Thymus (tissue), 14 donors: ENCODE measurements at places on chromosomes 13 and 19. TPM values are rescaled to one million over a fixed set of nuclear protein-coding genes. Genes with fewer than 3 reads are reported as not detected.

- no peak overlapping the region for H3K27ac ChIP-seq
- H3K36me3 ChIP-seq = no peaks in the 10 kb centered on the region
- no peaks in the 10 kb centered on the region for H3K4me1 ChIP-seq
- no peak for DNase-seq
- H3K4me3 ChIP-seq = no peak overlapping the region
These were observed 10.8 kb downstream of the OR7D2 start for GRCh38 chr19:9189535-9189934.

- DNase-seq = no peak
- H3K36me3 ChIP-seq = no peaks in the 10 kb centered on the region
- H3K27ac ChIP-seq = no peak overlapping the region
These were observed 126.8 kb upstream of the SPATA13 start for GRCh38 chr13:24033527-24034302.

GRCh38 chr13:59424661-59425060, 739.1 kb downstream of the DIAPH3 start:
- DNase-seq = no peak
- H3K4me3 ChIP-seq = no peak overlapping the region
- H3K4me1 ChIP-seq = no peaks in the 10 kb centered on the region
- no peaks in the 10 kb centered on the region for H3K36me3 ChIP-seq
- no peak overlapping the region for H3K27ac ChIP-seq

- H3K27me3 ChIP-seq = no peaks in the 10 kb centered on the region
- H3K4me1 ChIP-seq = no peaks in the 10 kb centered on the region
- H3K27ac ChIP-seq = no peak overlapping the region
These were observed 12.0 kb upstream of the ZNF548 start for GRCh38 chr19:57377498-57378146.

- H3K27me3 ChIP-seq = no peaks in the 10 kb centered on the region
- no peaks in the 10 kb centered on the region for H3K36me3 ChIP-seq
- H3K4me3 ChIP-seq = no peak overlapping the region
- no peak overlapping the region for H3K27ac ChIP-seq
- no peak for DNase-seq
These were observed 28.7 kb downstream of the CYP4F2 start for GRCh38 chr19:15869109-15869555.

DNA sequence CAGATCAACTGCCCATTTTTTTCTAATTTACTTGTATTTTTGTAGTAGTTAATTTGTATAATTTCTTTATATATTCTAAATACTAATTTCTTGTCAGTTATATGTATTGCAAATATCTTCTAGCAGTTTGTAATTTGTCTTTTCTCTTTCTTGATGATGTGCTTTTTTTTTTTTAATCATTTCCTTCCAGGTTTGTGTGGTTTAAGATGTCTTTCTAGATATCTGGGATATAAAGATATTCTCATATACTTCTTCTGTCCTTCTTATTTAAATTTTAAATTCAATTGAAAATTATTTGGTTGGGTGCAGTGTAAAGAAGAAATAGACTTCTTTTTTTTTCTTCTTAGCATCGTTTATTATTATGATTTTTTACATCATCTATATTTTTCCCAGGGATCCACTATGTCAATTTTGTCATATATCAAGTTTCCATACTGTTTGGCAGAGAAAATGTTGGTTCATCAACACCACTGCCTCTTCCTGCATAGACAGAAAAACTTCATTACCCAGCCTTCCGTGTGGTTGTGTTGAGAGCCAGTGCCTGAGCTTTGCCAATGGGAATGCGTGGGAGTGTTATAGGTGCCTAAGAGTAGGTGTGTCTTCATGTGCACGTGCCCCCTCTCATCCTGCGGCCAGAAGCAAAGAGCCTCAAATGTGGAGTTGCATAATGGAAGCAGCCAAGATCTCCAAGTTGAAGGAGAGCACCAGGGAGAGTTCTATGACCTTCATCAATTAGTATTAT, 15.8 kb downstream of the CPB2 start:
- no peak overlapping the region for H3K4me3 ChIP-seq
- no peaks in the 10 kb centered on the region for H3K27me3 ChIP-seq
- DNase-seq = no peak

- H3K27ac ChIP-seq = no peak overlapping the region
- no peak overlapping the region for H3K4me3 ChIP-seq
- no peaks in the 10 kb centered on the region for H3K27me3 ChIP-seq
- no peak for DNase-seq
- peaks cover 4% of the 10 kb centered on the region for H3K36me3 ChIP-seq
These were observed 62.5 kb downstream of the RFX2 start for GRCh38 chr19:6047741-6048251.

- H3K4me3 ChIP-seq = no peak overlapping the region
- H3K36me3 ChIP-seq = no peaks in the 10 kb centered on the region
- DNase-seq = no peak
- no peak overlapping the region for H3K27ac ChIP-seq
These were observed 7.4 kb upstream of the SIGLEC11 start for GRCh38 chr19:49968279-49968922.

- H3K27me3 ChIP-seq = no peaks in the 10 kb centered on the region
- H3K36me3 ChIP-seq = no peaks in the 10 kb centered on the region
- H3K4me3 ChIP-seq = no peak overlapping the region
- DNase-seq = no peak
- no peaks in the 10 kb centered on the region for H3K4me1 ChIP-seq
These were observed 89.3 kb upstream of the UQCRFS1 start for GRCh38 chr19:29302002-29302928.

DNA sequence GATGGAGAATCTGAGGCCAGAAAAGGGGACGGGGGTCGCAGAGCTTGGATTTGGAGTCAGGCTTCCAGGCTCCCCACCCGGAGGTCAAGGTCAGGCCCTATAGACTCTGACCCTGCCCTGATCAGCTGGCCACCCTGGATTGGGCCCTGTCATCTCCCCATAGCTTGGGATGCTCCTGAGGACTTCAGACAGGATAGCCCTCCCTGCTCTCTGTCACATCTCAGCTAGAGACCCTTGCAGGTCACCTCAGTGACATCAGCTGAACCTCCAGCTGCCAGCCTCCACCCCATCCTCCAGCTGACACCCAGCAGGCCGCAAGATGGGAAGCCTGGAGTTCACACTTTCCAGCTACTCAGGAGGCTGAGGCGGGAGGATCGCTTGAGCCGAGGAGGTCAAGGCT, 2.8 kb upstream of the TPM4 start:
- H3K27me3 ChIP-seq = no peaks in the 10 kb centered on the region
- H3K4me3 ChIP-seq = no peak overlapping the region
- H3K4me1 ChIP-seq = peaks cover 72% of the 10 kb centered on the region
- peak overlapping the region; percentile 59 for H3K27ac ChIP-seq
- no peak for DNase-seq
- no peaks in the 10 kb centered on the region for H3K36me3 ChIP-seq

DNA sequence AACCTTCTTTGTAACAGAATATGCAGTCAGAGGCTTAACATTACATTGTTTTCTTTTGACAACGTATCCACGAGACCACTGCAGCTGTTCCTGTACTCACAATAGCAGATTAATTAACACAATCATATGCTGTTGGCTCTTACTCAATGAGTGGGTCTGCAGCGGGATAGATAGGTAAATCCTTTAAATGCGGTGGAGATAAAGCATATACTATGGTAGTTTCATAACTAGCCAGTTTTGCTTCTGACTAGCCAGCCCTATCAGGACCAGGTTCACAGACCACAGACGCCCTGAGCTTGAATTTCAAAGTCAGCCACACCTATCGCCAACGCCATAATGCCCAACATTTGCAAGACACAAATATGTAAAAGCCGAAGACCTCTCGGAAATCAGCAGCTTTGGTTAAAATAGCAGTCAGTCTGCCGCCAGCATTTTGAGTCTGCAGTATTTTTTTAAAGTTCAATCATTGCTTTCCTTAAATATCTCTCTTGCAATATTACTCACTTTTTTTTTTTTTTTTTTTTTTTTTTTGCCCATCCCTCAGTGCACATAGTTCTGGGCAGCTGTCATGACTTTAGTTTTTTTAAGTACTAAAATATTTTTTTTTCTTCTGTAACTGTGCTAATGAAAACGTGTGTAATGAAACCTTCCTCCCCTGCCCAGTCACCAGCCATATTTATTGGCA, 120.5 kb downstream of the ZNF536 start:
- no peak overlapping the region for H3K4me3 ChIP-seq
- no peak overlapping the region for H3K27ac ChIP-seq
- DNase-seq = no peak
- no peaks in the 10 kb centered on the region for H3K36me3 ChIP-seq
- H3K27me3 ChIP-seq = peaks cover 2% of the 10 kb centered on the region

The B9D2 gene
- 9.3 TPM for total RNA-seq

The NXNL1 gene
- total RNA-seq = not detected

The HPN gene
- 0.66 TPM for total RNA-seq

The CGB3 gene
- total RNA-seq = 0.14 TPM

The KLK14 gene
- 0.09 TPM for total RNA-seq

The KASH5 gene
- total RNA-seq = 0.09 TPM

The GRIN3B gene
- total RNA-seq = under 0.01 TPM
